ENCODE measurements at places on chromosomes 5 and 9. TPM values are rescaled to one million over a fixed set of nuclear protein-coding genes. Genes with fewer than 3 reads are reported as not detected.

DNA sequence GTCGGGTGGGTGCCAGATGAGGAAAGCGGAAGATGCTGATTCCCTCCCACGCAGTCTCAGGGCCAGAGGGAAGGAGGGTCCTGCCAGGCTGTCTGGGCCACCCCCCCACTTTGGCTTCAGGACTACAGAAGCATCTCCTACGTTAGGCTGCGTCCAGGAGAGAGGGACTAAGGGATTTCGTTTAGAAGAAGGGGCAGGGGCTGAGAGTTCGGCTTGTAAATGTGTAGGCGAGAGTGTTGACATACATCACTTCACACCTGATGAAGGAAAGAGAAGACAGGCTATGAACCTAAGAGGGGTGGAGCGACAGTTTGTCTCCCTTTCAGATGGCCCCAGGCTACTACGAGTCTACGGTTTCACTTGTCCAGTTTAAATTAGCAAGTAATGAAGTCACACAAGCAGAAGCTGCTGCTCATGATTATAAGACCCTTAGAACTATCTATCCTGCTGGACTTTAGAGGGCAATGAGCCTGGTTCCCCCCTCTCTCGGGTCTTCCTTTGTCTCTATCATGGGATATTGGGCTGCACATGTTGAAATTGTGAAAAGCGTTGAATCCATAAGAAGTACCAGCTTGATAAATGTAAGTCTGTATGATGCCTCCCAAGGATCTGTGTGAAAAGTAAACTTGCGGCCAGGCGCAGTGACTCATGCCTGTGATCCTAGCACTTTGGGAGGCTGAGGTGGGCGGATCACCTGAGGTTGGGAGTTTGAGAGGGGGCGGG, 193.0 kb downstream of the AOPEP start:
- no peak for DNase-seq

GRCh38 chr5:173742432-173742816, 126.0 kb upstream of the BOD1 start:
- DNase-seq, result no peak

DNA sequence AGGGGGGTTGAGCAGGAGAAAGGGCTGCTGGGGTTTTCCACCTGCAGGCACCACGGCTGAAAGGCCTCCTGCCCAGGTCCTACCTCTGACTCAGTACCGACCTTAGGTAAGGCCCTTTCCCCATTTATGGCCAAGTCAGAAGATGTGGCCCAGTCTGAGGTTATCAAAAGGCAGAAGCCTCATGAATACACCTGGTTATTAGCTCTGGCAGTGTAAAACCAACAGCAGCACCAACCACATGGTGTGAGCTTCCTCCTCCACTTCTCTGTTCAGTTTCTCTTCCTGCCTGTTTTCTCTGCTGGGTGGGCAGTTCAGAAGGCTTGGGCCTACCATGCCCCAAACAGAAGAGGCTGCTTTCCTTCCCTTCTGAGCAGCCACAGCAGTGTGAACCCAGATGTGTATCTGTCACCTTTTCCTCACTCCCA, 86.9 kb downstream of the UGCG start:
- DNase-seq, result no peak

GRCh38 chr5:177357459-177358351, at the start of gene RGS14:
RGS14 (plus strand) TSS chr5:177357924; CDS start chr5:177358025, 101 bp downstream.
- DNase-seq, result peak; percentile 94

- no peak for DNase-seq
These were observed 1975.3 kb upstream of the CDH6 start for GRCh38 chr5:29218138-29218537.

GRCh38 chr5:138448481-138449398, 9.9 kb downstream of the REEP2 start:
- no peak for DNase-seq

GRCh38 chr5:149264439-149265067, 7.1 kb upstream of the AFAP1L1 start:
- DNase-seq, result no peak

DNA sequence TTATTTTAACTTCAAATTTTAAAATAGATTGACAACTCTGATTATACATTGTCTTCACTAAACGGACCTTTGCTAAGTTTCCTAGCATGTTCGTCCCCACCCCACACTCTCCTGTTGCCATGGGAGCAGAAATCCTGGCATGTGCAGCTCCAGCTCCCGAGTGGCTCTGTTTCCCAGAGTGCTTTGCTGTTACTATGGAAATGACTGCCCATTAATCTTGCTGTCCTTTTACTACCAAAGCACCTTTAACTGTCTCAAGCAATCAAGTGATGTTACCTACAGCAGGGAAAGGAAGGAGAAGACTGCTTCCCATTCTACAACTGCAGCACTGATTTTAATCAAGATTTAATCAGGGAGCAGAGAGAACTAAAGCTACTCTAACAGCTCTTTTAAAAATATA, 212.0 kb upstream of the KIF2A start:
- DNase-seq, result no peak

GRCh38 chr5:80238097-80238496, 17.8 kb downstream of the SERINC5 start:
- no peak for DNase-seq

- DNase-seq, result no peak
These were observed 292.6 kb downstream of the MCTP1 start for GRCh38 chr5:94992325-94992724.

DNA sequence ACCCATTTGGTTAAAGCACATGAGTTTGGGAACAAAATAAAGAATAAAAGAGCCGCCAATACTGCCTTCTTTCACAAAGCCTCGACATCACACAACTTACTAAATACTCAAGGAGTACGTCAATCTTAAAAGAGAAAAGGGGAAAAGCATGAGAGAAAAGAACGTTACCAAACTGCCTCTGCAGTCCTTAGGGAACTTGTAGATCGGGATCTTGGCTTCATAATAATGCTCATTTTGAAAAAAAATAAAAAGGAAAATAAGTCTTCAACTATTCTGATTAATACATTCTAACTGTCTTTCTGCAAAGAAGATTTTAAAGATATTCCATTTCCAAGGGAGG, 618.4 kb downstream of the PDE4D start:
- DNase-seq, result no peak

Gene NUTM2F
- polyA plus RNA-seq, result not detected

Gene FOXD1
- 1.1 TPM for polyA plus RNA-seq

Gene NMUR2
- polyA plus RNA-seq, result not detected

Gene CCDC192
- polyA plus RNA-seq, result not detected

Gene FOXD4L5
- polyA plus RNA-seq, result 0.03 TPM

Gene PCDHGA7
- 0.18 TPM for polyA plus RNA-seq

Gene PCDHGA1
- polyA plus RNA-seq, result 0.04 TPM

Gene LCNL1
- 4.7 TPM for polyA plus RNA-seq

Gene GABBR2
- polyA plus RNA-seq, result 0.07 TPM
